ENCODE measurements at places on chromosomes 13 and 19.
A peak's percentile ranks its signal among the peaks of the same experiment; 100 is the strongest.

DNA sequence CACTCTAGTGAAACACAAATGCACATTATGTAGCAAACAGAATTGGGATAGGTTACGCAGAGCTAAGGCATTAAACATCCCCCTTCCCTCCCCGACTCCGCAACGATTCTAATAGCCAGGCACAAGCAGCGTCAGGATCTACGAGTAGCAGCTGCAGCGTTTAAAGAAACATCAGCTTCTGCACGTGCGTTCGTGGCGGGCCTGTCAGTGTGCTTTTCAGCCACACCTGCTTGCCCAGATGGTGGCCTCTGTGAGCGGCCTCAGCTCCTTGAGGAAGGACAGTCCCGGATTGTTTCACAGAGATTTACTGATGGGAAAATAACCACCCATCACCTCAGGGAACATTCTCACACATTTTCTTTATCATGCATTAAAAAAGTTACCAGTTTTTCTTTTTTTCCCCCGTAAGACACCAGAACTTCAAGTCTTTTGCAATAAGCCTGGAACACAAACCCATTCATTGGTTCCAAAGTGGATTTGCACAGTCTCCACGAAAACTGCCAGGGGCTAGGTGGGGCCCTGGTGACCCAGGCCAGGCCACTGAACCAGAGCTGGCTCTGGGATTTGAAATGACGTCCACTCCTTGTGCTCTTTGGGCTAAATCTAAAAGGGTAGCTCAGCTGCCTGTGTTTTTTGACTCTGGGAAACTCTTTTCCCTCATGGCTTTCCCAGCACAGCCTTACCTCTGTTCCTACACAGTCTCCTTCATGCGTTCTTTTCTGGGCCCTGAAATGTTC is 325.5 kb downstream of the KCNRG start:
- DNase-seq: no peak

- no peak for DNase-seq
These were observed 54.9 kb downstream of the KCNRG start for GRCh38 chr13:50070186-50070585.

DNA sequence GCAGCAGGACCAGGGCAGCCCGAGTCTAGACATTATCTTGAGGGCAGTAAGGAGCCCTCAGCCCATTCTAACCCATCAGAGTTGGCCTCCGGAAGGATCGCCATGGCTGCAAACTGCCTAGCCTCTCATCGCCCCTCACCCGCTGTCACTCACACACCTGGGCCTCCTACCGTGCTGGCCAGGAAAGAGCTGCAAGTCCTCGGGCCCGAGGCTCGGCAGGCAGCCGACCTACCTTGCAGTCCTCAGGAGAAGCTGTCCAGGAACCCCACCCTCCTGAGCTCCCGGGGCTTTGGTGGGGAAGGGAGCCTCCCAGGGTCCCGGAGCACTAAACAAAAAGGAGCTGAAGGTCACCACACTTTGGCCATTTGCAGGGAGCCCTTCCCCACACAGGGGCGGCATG is 46.8 kb downstream of the CCNE1 start:
- DNase-seq: no peak

DNA sequence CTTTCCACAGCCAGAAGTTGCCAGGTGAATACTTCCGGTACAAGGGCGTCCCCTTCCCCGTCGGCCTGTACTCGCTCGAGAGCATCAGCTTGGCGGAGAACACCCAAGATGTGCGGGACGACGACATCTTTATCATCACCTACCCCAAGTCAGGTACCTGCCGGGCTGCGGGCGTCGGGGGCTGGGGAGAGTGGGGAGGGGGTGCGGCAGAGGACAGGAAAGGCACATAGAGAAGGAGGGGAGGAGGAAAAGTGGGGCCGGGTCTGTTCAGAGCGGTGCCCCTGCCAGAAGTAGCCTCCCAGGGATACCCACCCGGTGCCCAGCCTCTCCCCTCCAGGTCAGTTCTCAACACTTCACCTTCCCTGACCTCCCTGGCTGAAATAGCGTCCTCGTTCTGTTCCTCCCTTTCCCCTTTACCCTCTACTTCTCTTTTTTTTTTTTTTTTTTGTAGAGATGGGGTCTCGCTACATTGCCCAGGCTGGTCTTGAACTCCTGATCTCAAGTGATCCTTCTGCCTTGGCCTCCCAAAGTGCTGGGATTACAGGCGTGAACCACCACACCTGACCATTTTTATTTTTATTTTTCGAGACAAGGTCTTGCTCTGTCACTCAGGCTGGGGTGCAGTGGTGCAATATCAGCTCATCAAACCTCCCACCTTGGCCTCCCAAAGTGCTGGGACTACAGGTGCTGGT is 24.1 kb downstream of the SULT2B1 start:
- DNase-seq: no peak

- no peak for DNase-seq
These were observed 109.5 kb upstream of the FNDC3A start for GRCh38 chr13:48866249-48866648.

DNA sequence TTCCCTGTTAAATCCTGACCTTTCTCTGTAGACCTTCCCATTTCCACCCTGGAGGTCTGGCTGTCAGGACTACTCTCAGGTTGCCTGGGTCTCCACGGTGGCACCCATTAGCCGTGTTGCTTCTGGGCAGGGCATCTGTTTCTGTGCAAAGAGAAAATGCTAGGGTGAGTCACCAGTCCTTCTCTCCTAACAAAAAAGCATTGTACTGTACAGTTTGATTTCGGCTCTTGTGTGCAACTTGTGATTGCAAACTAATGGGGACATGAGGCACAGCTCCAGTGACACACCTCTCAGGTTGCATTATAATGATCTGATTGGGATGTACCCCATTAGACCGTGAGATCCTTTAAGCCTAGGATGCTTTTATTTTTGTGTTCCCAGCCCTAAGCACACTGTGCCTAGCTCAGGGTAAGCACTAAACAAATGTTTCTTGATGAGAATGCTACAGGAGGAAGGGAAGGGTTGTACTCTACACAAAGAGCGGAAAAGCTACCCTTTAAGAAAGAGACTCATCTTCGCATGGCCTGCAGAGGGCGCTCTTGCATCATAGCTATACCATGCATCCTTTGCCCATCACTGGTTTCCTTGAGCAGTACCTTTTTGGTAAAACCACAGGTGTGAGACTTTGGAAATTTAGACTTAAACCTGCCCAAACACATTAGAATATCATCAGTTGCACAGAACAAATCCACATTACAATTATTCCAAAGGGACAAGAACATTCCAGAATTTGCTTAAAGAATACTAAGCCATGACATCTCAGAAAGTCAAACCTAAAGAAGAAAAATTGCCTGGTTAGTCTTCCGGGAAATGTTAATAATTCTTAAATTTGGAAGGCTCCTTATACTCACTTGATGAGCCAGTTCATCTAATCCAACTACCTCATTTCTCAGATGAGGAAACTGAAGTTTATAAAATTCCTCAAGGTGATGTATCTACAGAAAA is 20.3 kb upstream of the TRIM13 start:
- DNase-seq: peak; percentile 39

DNA sequence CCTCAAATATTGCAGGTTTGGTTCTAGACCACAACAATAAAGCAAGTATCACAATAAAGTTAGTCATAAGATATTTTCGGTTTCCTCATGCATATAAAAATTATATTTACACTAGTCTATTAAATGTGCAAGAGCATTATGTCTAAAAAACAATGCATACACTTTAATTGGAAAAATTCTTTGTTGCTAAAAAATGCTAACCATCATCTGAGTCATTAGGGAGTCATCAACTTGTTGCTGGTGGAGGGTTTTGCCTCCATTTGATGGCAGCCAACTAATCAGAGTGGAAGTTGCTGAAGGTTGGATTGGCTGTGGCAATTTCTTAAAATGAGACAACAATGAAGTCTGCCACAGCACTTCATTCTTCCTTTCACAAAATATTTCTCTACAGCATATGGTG is 422.3 kb upstream of the GPC6 start:
- no peak for DNase-seq

DNA sequence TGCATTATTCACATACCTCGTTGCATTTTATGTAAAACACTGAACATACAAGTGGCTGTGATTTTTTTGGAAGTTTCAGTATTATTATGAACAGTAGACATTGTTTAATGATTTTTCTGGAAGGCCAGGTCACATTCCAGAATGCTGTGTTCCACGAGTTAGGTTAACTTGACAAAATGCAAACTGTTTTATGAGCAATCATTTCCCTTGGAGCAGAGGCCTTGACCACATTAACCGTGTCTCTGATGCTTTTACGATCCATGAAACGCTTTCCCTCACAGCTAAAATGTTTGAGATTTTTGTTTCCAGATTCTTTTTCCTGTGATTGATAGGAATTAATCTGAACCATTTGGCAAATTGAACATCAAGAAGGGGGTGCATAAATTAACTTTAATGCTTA is 57.8 kb downstream of the MBNL2 start:
- DNase-seq: no peak

- DNase-seq: no peak
These were observed 101.3 kb upstream of the SLC15A1 start for GRCh38 chr13:98853771-98854221.

GRCh38 chr19:13929956-13930355 is 8.3 kb downstream of the PODNL1 start:
- DNase-seq: no peak

DNA sequence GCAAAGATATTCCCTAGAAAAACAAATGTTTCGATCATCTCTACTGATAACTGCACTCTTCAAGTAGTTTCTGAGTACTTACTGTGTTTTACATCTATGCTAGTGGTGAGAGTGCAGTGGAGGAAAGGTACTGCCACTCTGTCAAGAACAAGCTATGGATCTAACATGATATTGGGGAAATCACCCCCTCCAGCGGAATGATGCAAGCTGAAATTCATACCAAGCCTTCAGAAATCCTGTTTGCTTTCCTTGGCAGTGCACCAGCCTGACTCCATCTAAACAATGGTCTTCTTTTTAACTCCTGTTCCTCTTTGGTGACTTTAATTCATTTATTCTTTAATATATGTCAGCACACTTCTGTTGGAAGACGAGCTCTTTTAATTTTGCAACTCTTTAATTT is 238.0 kb downstream of the PCDH9 start:
- DNase-seq: no peak

- no peak for DNase-seq
These were observed 277.2 kb downstream of the NALCN start for GRCh38 chr13:101139081-101139480.

DNA sequence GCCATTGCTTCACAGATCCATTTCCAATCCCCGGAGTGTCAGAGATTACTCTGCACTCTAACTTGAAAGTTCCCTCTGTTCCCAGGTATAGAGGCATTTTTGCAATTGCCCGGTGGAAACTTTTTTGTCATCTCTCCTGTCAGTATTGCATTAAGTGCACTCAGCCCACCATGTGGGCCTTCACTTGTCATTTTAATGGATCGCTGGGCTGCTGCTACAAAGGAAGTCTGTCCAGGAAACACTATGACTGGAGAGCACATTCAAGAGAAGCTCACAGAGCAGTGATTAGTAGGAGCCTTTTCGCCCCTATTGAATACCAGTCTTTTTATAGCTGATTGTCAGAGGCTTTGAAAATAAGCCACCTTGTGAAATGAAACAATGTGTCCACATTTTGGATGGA is 180.9 kb downstream of the B3GLCT start:
- DNase-seq: no peak

GRCh38 chr13:52348983-52349780 is 56.8 kb downstream of the THSD1 start:
- no peak for DNase-seq

DNA sequence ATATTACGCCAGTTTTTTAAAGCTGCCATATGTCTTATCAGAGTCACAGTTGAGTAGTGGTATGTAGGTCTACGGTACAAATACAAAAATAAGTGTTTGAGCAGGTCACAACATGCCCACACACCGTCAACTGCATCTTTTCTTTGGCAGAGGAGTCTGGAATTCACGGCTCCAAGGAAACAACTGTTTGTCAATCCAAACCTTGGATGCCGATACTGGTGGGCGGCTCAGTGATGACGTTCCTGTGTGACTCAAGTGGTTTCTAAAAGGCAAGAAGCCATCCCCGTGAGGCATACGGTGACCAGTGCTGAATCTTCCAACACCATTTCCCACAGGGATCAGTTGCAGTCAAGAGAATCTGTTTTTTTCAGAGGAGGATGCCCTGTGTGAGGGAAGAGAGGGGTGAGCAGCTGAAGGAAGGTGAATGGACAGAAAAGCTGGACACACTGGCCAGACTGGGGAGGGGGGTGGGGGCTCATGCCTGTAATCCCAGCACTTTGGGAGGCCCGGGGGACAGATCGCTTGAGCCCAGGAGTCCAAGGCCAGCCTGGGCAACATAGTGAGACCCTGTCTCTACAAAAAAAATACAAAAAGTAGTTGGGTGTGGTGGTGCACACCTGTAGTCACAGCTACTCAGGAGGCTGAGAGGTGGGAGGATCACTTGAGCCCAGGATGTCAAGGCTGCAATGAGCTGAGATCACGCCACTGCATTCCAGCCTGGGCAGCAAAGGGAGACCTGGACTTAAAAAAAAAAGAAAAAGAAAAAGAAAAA is 22.8 kb upstream of the CEBPG start:
- no peak for DNase-seq

DNA sequence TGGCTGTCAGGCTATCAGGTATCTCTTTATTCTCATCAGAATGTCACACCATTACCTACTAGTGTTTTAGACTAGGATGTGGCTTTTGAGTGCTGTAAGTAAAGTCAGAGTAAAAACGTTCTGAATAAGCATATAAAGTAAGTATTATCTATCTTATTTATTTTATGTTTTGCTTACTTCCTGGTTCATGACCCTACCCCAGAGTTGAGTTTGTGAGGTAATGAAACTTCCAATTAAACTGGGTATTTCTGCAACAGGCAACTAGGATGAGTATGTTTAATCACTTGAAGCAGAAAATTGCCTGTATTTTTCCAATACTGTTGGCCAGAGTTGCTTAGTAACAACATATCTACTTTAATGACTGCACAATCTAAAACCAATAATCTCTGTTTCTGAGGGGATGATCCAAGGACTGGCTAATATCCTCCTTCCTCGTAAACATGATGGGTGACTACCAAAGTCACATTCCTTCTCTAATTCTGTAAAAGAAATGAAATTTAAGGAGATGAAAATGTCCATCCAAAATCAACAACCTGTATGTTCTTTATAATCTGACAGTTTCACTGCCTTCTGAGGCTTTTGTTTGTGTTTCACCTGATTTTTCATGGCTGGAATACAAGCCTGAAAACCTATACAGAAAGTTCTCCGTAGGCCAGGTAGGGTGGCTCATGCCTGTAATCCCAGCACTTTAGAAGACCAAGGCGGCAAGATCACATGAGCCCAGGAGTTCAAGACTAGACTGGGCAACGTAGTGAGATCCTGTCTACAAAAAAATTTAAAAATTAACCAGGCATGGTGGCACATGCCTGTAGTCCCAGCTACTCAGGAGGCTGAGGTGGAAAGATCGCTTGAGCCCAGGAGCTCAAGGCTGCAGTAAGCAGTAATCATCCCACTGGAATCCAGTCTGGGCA is 83.1 kb downstream of the ABCC4 start:
- no peak for DNase-seq

- DNase-seq: no peak
These were observed 854 bp downstream of the RNASEH2B start for GRCh38 chr13:50910485-50910805.

DNA sequence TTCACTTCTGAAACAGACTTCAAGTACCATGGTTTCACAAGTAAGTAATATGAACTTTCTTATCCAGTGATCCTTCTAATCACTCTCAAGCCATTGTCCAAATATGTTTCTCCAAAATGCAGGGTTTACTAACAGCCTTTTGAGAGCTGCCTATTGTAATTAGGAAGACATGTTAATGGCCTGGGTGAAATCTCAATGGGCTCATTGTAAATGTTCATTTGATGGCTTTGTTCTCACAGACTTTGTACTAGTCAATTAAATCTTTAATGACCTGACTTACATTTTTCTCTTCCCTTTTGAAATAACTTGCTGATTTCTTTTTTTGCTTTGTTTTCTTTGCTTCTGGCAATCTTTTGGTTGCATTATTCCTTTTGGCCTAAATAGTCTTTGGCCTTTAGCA is 444.8 kb downstream of the LIG4 start:
- no peak for DNase-seq
